RWPE2 (cell line): ENCODE measurements at places on chromosomes 6 and 20.

GRCh38 chr20:53736757-53737395 lies 143.2 kb upstream of the ZNF217 start:
- peak; percentile 24 for DNase-seq

DNA sequence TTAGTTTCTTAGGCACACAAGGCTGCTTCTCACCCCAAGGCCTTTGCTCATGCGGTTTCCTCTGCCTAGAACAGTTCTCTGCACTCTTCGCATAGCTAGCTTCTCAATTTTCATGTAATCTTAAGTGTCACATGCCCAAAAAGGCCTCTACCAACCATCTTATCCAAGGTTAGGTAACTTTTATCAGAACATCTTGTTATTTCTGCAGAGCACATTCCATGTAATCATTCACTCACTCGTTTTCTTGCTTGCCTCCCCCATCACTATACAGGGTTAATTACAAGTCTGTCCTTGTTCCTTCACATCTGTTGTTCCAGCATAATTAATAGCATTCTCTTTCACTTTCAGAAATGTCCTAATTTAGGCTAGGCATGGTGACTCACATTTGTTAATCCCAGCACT lies 53.8 kb downstream of the NCOA6 start:
- no peak for DNase-seq

GRCh38 chr6:138959521-138959920 lies 28.5 kb downstream of the REPS1 start:
- no peak for DNase-seq

DNA sequence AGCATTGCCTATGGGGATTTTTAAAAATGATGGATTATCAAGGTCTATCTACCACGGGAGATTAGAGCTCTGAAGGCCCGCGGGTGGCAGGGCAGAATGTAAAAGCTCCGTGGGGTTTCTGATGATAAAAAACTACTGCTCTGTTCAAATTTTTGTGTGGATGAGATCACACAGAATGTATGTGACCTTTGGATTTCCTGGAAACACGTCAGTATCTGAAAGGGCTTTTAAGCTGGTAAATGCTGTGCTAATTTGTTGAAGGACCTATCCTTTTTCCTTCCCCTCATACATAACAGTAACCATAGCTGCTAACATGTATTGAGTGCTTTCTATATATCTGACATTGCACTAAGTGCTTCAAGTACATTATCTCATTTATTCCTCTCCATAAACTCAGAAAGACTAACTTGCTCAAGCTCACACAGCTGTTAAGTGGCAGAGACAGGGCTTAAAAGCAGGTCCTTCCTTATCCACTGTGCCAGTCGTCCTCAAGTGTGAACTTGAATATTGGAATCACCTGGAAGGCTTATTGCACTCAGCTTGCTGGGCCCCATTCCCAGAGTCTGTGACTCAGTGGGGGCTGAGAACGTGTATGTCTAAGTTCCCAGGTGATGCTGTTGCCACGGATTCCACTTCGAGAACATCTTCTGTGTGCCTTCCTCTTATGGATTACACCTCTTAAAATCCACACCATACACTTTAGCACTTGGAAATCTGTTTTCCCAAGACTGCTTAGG lies 1.9 kb upstream of the TMEM242 start:
- DNase-seq = no peak

DNA sequence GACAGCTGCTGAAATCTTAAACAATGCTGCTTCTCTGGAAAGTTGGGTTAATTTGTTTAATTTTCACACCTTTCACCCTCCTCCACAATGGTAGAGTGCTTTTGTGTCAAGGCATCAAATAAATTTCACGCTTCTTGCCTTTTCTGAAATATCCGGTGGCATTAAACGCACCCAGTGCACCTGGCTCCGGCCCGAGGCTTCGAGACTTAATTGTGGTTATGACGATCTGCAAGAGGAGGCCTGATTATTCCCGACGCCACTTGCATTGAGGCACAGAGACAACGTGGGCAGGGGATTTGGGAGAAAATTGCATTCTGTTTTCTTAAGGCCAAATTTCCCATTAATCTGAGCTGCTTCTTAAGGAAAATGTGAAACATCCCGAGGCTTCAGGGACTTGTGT lies 152.2 kb downstream of the CDH4 start:
- no peak for DNase-seq

GRCh38 chr20:61664556-61665320 lies 400.9 kb downstream of the TAF4 start:
- no peak for DNase-seq

DNA sequence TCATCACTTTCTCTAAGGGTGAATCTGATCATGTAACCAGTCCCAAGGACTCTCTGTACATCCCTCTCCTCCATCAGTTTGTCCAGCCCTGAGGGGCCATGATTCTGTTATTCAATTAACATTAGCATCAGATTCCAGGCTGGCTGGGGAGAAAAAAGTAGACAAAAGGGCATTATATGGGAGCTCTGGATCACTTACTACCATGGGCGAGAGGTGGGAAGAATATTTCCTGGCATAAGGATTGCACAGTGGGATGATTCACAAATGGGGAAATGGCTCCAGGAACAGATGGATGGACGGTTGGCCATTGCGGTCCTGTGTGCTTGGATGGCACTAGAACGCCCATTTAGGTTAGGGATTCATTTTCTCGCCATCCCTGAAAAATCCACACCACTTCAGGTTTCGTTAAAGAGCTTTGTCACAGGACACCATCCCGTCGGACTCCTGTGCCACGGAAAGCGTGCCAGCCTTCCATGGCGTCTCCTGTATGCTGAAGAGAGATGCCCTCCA lies 112.6 kb downstream of the THBS2 start:
- DNase-seq = no peak

- no peak for DNase-seq
Observed at GRCh38 chr6:99093456-99094190, 145.9 kb upstream of the FBXL4 start.

DNA sequence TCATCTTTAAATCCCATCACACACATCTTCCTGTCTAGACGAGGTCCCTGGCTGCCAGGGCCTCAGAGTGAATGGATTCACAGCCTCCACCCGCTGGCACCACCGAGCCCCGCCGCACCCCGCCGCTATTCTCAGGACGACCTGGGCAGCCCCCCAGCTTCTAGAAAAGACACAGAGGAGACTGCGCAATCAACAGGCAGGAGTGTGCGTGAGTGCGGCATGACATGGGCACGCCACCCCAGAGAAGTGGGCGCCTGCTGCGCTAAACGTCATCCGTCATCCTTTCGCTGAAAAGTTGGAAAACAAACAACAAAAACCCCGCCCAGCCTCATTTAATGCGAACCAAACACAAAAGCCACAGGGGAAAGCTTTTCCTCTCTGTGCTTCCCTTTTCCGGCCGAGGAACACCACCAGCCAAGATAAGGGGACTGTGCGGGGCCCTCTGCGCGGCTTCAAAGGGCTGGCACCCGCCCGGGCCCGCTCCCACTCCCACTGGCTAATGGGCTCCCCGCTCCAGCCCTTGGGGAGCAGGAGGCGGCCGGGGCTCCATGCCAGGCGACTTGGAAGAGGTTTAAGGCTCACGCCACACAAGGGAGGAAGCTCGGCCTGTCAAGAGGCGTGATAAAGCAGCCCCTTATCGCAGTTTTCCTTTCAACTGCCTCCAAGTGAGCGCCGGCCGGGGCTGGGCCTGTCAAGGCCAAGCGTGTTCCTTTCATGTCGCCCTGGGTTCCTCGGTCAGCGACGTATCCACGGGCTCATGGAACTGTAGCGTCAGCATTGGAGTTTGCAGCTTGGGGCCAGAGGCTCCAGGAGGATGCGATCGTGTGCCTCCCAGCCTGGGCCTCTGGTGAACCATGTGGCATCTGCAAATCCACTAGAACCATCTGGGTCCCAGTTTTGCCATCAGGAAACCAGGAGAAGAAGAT lies 50.1 kb downstream of the NFATC2 start:
- peak; percentile 76 for DNase-seq

DNA sequence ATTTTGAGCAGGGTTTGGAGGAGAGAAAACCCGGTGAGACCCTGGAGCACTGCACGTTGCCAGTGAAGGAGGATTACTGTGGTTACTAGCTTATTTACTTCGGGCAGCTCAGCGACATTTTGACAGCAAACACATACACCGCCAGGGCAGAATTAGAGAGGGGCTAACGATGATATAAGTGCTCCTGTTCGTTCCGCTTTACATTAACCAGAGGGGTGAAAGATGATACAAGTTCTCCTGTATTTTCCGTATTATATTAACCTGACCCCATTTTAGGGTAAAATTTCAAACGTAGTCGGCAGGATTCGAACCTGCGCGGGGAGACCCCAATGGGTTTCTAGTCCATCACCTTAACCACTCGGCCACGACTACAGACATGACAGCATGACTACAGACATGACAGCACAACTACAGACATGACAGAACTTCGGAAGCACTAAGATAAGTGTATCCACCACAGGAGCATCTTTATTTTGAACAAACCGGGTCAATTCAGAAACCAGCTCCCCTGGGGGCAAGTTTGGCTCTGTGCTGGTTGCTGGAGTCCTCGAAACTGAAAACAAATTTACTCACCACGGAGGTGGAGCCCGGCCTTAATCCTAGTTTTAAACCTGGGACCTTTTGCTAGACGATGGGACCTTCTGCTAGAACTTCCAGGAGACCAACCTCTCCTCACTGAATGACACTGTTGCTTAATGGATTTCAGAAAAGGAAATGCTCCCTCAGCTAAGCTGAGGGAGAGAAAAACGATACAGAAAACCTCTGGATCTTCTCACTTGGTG lies 80.4 kb upstream of the ZNF184 start:
- no peak for DNase-seq

- DNase-seq = no peak
Observed at GRCh38 chr6:128327890-128328289, 192.5 kb downstream of the PTPRK start.

DNA sequence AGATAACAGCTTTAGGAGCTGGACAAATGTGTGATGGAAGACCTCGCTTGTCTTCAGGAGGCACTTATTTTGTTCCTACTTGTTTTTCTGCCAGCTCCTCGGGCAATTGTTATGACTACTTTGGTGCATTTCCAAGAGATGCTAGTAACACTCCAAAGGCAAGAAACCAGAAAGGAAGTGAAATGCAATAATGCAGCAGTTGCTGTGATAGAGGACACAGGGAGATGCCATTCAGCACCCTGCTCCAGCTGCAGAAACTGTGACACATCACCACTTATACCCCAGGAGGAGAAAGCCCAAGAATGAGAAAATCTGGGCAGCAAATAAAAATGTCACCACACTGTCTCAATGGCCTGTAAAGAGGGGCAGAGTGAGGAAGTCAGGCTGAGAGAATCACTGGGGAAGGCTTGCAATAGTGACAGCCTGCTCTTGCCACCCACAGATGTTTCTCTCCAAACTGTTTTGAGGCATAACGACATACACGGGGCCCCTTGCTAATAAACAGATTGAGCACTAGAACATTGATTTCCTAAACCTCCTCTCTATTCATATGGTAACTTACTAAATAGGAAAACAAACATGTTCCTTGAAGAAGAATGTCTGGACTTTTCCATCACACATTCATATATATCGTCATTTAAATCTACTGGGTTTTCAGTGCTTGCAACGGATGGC lies 231.0 kb upstream of the PRND start:
- DNase-seq = no peak

- no peak for DNase-seq
Observed at GRCh38 chr6:10507715-10508114, 13.4 kb upstream of the GCNT2 start.

DNA sequence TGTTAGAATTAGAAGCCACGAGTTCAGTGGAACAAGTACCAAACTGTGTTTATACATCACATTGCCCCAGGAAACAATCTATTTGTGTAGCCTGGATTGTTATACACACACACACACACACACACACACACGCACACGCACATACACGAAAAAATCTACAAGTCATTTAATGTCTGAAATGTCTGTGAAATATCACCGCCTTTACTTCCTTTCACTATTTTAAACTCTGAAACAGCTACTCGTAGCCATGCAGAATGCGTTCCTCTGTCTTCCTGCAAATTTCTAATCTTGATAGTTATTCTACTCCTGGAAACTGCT lies 84.4 kb upstream of the SCAF8 start:
- no peak for DNase-seq

- DNase-seq = no peak
Observed at GRCh38 chr20:42212391-42212790, 594.2 kb upstream of the CHD6 start.

- DNase-seq = peak; percentile 74
Observed at GRCh38 chr6:84836366-84836765, 72.0 kb upstream of the TBX18 start.

- DNase-seq = no peak
Observed at GRCh38 chr6:167668019-167668753, 158.5 kb upstream of the AFDN start.

DNA sequence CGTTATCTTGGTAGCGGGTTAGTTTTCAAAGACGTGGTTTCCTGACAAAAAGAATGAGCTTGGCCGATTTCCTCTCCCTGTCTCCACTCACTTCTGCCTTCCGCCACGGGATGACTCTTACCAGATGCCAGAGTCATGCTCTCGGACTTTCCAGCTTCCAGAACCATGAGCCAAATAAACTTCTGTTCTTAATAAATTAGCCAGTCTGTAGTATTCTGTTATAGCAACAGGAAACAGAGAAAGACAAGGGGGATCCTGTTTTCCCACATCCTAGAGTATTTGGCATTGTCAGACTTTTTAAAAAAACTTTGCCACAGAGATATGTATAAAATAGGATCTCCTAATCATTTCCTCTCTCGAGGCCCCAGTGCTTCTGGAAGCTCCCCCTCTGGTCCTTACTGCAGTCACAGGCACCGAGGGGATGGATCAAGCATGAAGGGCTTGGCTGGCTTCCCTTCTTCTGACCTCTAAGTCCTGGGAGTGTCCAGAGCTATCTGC lies 84.9 kb upstream of the NAA20 start:
- DNase-seq = no peak

DNA sequence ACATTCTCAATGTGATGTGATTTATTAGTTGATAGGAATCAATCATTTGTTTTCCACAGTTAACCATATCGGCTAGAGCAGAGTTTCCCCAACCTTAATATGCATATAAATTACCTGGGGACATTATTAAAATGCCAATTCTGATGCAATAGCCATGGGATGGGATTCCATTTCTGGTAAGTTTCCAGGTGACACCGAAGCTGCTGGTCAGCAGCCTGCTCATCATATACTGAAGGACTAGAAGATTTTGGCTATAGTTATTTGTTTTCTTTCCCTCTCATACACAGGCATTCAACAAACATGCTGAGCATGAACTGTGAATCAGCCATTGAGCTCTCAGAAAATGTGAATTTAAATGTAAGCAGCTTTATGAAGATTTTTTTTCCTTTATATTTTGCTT lies 35.8 kb downstream of the FBXO5 start:
- DNase-seq = no peak

DNA sequence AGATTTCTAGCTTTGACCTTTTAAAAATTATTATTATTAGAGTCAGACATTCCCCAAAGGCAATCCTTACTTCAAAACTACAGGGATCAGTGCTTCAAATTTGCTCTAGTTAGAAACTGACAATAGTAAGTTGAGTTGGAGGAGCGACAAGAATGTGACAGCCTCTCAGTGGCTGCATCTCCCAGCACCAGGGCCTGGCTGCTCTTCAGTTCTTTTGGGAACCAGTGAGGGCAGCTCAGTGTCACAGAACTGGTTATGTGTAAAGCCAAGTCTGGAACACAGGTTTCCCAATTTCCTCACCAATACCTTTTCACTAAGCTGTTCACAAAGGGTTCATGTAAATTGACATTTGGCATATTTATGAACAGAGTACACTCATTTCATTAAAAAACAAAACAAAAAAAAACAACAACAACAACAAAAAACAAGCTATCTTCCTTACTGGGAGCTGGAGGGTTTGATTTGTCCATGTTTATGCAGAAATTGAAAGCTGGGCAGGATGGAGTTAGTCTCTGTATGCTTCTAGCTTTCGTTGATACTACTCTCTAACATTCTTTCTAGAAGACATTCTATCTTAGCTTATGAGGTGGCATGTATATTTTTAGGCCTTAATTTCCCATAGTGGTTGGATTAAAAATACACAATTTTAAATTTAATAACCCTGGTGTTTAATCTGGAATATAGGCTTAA lies 95.0 kb downstream of the SAMD5 start:
- no peak for DNase-seq
